CD4-positive, alpha-beta T cell treated with Interleukin-1 beta for 1 hour (primary cell): ENCODE measurements at places on chromosomes 16 and 17.

- DNase-seq: no peak
Measured at GRCh38 chr17:77312061-77312701, 171.4 kb downstream of the SEC14L1 start.

DNA sequence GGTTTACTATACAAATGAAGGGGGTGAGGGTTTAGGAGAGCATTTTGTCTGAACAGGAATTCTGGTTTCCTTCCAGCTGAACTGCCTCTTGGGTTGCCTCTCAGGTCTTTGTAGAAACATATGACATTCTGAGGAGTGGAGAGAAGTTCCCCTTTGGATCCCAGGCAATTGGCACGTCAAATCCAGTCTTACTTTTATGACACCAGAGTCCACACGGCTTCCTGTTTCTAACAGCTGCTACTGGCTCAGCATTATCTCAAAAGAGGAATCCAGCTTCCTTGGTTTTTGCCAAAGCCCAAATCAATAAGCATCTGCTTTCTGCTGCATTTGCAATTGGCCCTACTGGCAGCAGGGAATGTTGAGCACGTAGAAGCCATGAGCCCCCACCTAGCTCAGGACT is 97.6 kb upstream of the FAM20A start:
- no peak for DNase-seq

DNA sequence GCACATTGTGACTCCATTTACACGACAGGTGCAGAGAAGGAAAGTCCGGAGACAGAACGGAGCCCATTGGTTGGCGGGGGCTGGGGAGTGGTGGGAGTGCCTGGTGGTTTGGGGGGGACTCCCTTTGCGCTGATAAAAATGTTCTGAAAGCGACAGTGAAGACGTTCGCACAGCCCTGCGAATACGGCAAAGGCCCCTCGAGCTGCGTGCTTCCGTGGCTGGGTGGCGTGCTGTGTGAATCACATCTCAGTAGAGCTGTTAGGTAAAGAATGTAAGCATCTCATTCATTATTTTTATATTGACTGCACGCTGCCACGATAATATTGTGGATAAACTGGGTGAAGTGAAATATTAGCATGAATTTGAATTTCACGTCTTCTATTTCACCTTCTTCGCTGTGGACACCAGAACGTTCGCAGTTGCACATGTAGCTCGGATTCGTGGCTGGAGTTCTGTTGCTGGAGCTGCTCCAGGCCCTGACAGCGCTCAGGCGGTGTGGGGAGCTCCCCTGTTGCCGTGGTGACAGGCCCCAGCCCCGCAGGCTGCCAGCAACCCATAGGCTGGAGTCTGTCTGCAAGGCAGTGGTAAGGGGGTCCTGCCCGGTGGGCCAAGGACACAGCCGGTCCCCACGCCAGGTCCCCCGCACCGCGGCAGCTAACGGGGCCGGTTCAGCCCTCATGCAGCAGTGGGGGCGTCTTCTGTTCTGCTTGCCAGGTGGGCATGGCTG is 44.6 kb downstream of the SOX8 start:
- DNase-seq: no peak

- DNase-seq: no peak
Measured at GRCh38 chr16:2494616-2495015, 19.1 kb upstream of the ATP6V0C start.

- DNase-seq: peak; percentile 76
Measured at GRCh38 chr17:16353317-16354174, at the start of gene CENPV. CENPV (minus strand) TSS chr17:16353469; CDS start chr17:16353436, 33 bp downstream.

- DNase-seq: no peak
Measured at GRCh38 chr17:42184713-42185620, at the start of gene HCRT. HCRT (minus strand) TSS chr17:42185452; CDS start chr17:42185365, 87 bp downstream.

- DNase-seq: no peak
Measured at GRCh38 chr17:61335845-61336655, 63.6 kb upstream of the TBX2 start.

DNA sequence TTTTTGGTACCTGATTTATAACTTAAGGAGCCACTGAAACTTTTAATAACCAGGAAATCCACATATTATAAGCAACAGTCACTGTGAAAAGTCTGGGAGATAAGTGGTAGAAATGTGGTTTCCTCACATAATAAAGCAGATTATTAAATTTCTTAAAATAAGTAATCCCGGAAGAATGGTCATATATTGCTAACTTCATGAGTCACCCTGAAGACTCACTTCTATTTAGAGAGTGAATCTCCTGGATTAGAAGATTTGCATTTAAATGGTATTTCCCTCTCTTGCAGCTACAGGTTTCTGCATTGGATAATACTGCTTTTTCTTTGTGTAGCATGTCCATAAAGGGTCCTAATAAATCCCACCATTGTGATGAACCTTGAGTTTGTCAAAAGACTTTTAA is 1286.8 kb upstream of the CDH8 start:
- DNase-seq: no peak

GRCh38 chr16:10655415-10655977 is 39.2 kb downstream of the TEKT5 start:
- DNase-seq: no peak
